Ammon's horn (tissue), 1 donor: ENCODE measurements at places on chromosomes 1 and 21.

- DNase-seq, result no peak
Measured at GRCh38 chr1:12620488-12620865, 2.5 kb upstream of the DHRS3 start.

DNA sequence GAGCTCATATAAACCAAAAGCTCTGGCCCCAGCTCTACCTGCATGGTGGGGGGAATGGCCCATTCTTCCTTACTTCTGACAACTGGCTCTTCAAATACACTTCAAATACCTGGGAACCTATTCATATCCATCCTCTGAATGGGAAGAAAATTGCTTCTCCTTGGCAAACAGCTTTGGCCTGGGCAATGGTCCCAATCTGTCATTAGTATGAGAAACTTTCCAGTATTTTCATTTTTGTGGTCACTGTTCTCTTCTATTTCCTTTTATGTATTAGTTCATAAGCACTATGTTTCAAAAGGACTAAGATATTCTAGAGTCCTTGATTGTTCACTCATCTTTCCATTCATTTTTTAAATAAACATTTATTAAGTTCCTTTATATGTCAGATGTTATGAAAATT is 5.2 kb upstream of the HSD3B2 start:
- DNase-seq, result no peak

DNA sequence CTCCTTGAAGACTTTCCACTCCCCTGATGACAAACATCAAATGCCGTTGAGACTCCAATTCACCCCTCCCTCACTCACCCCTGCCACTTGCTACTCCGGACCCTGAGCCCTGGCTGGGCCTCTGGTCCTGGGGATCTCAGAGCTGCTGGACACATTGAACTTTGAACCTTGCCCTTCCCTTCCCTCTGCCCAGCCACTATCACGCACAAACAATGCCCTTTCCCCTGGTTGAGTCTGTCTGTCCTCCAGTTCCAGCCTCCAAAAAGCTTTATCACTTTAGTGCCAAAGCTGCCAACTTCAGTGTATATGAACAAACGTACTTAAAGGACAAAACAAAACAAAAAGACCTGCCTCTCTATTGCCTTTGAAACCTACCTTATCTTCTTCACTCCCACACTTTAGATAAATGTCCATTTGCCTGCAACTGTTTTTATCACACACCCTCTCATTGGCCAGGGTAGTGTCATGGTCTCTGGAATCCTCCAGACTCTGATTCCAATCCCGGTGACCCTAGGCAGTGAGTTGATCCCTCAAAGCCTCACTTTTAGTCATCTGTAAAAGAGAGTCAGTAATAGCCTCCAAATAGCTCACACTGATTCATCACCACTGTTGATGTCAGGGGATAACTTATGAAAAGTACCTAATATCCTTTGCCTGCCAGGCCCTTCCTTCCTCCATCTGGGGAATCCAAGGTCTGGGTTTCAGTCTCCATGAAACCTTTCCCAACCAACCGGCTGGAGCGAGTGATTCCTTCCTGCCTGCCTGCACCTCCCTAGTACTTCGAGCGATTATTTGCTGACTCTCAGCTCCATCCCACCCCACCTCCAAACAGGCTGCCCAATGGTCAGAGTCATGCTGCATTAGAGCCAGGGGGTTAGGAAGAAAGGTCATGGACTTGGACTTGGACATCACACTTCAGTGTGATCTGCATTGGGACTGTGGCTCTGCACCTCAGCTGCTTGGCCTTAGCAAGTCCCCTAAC is 15.9 kb upstream of the SPOCD1 start:
- no peak for DNase-seq

DNA sequence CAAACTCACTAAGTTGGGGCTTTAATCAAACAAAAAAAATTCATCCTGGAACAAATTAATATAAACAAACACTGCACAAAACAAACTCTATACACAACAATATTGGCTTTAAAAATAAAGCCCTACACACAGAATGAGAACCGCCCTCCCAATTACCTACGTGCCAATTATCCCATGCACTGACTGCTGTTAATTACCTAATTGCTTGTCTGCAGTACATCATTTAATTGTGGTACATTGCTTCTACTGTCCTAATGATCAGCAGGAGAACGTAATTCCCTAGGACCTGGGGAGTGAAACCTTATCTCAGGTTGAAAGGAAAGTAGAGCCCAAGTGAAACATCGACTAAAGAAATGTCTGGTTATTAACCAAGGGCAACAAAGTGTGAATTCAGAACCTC is 364.5 kb downstream of the KCNH1 start:
- no peak for DNase-seq

GRCh38 chr1:210747890-210748289 is 386.1 kb downstream of the KCNH1 start:
- DNase-seq, result no peak

GRCh38 chr21:40507978-40508377 is 339.0 kb downstream of the DSCAM start:
- DNase-seq, result no peak

DNA sequence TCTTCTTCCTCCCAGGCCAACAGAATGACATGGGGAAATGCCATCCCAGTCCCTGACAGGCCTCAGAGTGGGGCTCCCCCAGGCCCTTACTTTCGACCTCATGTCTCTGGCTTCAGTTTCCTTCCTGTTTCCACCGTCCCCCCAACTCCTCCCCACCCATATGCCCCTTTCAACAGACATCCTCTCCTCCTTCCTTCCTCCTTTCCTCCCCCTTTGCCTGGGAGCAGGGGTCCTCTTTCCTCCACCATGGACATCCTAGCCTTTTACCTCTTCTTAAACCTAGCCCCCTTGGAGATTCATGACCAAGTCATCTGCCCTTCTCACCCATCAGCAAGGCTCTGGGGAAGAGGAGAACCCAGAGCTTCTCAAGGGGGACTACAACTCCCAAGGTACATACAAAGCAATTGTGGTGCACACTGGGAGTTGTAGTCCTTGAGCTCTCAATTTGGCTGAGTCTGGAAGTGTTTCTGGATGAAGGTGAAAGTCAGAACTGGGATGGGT is 4.0 kb downstream of the ZBTB7B start:
- DNase-seq, result peak; percentile 80

DNA sequence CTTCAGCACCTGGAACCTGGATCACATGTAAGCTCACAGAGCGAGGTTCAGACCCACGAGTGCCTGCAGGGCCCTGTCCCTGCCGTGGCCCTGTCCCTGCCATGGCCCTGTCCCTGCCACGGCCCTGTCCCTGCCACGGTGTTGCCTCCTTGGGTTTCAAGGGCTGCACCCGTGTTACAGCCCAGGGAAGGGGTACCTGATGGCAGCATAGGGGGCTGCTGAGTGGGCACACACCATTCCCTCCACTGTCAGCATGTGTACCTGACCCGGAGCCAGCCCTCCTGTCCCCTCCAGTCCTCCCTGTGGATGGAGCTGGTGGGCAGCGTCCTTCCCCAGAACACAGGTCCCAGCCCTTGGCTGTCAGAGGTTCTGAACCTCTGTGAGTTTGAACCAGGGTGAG is 15.3 kb downstream of the DFFB start:
- no peak for DNase-seq

- no peak for DNase-seq
Measured at GRCh38 chr21:36388096-36388495, 2.9 kb downstream of the CHAF1B start.

DNA sequence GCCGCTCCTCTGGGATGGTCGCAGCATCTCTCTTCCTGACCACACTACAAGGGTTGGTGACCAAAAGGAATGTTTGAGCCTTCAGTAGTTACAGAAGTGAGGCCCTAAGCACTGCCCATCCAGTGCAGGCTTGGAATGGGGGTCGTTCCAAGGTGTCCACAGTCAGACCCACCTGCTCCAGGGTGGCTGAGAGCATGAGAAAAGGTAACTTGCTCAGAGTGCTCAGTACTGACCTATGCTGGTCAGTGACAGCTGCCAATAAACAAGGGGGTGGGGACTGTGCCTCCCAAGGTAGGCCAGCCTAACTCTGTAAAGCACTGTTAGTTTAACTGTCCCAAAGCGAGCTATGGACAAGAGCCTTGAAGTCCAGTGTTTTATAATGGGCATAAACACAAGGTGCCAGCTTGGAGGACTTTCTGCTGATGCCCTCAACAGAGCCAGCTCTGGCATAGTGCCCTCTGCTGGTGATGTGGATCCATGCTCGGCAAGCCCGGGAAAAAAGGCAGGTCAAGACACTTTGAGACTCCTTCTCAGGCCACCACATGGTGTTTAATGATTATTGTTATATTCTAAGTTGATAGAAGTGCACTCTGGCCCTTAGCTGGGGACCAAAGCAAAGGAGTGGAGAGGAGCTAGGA is 78.1 kb upstream of the DNAH14 start:
- DNase-seq, result peak; percentile 56

DNA sequence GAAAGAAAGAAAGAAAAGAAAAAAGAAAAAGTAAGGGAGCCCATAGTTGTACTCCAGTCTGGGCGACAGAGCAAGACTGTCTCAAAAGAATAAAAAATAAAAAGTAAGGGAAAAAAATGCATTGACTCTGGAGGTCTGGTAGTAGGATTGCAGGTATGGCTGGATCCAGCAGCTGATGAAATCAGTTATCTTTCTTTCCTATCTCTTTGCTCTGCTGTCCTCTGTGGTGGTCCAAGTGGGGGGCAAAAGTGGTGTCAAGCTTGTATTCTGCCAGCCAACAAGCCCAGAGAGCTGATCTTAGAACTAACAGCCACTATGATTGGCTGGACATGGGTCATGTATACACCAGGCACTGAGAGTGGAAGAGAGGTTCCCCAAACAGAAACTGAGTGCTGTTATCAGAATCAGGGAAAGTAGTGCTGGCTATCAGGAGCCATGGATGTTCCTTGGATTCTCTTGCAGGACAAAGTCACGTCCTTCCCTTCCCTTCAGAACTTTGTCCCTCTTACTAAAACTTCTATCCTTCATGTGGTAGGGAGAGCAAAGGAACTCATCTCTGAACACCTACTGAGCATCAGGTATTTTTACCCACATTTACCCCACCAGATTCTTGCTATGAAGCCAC is 3.5 kb upstream of the FBLIM1 start:
- no peak for DNase-seq

DNA sequence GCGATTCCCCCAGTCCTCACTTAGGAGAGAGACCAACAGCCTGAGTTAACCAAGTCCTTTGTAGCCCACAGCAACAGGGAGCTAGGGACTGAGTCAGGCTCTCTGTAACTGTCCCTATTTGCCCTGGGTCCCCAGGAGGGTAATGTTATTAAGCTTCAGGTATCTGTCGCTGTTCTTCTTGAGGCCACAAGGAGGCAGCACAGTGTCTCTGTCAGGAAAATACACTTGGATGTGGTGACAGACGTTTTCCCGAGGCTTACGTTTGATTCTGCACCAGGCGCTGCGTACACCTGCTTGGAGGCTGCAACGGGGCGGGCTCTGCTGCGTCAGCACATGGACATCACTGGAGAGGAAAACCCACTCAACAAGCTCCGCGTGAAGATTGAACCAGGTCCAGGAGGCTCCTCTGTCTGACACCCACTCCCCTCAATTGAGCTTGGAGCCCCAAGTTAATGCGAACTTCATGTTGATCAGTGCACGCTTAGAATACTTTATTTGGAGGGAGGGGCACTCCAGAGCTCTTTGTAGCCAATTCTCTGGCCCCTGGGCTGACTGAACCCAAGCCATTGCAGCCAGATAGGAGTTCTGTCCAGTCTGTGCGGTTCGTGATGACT is 10.7 kb upstream of the ELF3 start:
- peak; percentile 66 for DNase-seq

GRCh38 chr1:219520241-219520640 is 92.7 kb downstream of the ZC3H11B start:
- no peak for DNase-seq

- no peak for DNase-seq
Measured at GRCh38 chr1:75136921-75137641, 2.9 kb downstream of the LHX8 start.

- DNase-seq, result peak; percentile 11
Measured at GRCh38 chr1:111878091-111878490, 111.4 kb downstream of the KCND3 start.

GRCh38 chr1:85454214-85454613 is 10.7 kb downstream of the DDAH1 start:
- DNase-seq, result no peak

- no peak for DNase-seq
Measured at GRCh38 chr1:231385416-231385748, 36.7 kb downstream of the EGLN1 start.

GRCh38 chr1:17833661-17834501 is 78.7 kb downstream of the ACTL8 start:
- DNase-seq, result no peak

DNA sequence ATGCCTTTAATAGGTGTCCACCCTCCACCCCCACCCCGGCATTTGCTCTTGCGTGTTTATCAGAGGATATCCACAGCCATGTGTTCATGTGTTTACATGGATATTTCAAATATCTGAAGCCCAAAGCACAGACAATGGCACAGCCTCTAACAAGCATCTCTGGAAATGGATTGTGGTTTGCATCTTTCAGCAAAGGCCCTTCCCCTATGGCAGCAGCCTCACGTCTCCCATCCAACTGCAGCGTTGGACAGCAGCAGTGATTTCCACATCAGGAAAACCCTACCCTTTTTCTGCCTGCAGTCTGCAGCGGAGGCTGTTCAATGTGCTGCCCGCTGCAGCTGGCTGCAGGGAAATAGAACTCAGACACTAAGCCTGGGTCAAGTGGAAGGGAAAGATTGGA is 1.6 kb downstream of the RASSF5 start:
- DNase-seq, result no peak

GRCh38 chr1:67323087-67323486 is 15.4 kb downstream of the IL12RB2 start:
- no peak for DNase-seq

- DNase-seq, result no peak
Measured at GRCh38 chr1:229643996-229644745, 18.1 kb downstream of the URB2 start.

DNA sequence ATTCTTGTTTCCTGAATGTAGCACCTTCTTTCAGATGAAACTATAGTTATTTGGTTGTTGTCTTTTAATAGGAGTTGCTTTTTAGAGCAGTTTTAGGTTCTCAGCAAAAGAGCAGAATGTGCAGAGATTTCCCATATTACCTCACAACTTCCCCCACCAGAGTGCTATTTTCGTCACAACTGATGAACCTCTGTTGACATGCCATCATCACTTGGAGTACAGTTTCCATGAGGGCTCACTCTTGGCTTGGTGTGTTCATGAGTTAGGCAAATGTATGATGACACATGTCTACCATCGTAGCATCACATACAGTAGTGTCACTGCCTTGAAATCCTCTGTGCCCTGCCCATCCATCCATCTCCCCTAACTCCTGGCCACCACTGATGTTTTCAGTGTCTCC is 3.7 kb downstream of the IBA57 start:
- DNase-seq, result no peak

- DNase-seq, result no peak
Measured at GRCh38 chr1:68363339-68363738, 86.4 kb downstream of the RPE65 start.

GRCh38 chr1:206814716-206815341 is 42.5 kb upstream of the IL10 start:
- no peak for DNase-seq

- no peak for DNase-seq
Measured at GRCh38 chr1:219792337-219793021, 135.9 kb downstream of the SLC30A10 start.
